Glomerular endothelial cell (primary cell): ENCODE measurements at places on chromosomes 12 and 14.

- no peak for DNase-seq
Measured at GRCh38 chr12:114981036-114981435, 297.1 kb upstream of the TBX3 start.

GRCh38 chr12:86213012-86213411 lies 43.2 kb downstream of the MGAT4C start:
- DNase-seq = no peak

DNA sequence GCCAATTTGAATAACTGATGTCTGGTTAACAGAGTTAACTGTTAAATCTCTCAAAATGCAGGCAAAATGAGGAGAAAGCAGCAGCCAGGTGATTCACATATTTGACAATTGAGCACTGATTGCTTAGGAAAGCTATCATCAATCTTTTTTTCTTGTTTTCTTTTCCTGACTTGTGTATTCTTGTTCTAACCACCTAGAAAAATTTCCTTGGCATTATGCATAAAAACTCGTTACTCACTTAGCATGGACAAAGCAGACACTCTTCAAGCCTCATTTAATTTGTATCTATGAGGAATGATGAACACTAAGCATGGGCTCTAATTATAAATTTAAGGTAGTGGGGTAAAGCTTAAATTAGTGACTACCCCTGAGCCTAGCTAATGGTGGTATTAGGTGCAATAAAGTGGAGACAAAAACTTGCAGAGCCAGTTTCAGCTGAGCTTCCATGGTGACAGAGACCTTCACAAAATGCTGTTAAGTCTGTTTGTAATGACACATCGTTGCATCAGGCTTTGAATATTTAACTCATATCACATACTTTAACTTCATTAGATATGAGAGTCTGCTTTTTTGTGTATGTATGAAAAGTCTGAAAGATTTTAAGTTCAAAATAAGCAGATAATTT lies 52.0 kb downstream of the RASSF9 start:
- DNase-seq = no peak

DNA sequence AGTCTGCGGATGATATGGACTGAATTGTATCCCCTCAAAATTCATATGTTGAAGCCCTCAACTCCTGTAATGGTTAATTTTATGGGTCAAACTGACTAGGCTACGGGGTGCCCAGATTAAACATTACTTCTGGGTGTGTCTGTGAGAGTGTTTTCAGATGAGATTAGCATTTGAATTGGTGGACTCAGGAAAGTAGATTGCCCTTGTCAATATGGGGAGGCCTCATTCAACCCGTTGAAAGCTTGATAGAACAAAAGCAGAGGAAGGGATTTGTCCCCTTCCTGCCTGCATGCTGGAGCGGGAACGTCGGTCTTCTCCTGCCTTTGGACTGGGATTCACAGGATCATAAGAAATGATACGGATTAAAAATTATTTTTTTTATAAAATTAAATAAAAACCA lies 84.5 kb downstream of the BBS10 start:
- DNase-seq = no peak

- DNase-seq = no peak
Measured at GRCh38 chr14:99667821-99668220, 16.3 kb upstream of the CYP46A1 start.

GRCh38 chr14:33126433-33126832 lies 187.8 kb downstream of the NPAS3 start:
- no peak for DNase-seq

DNA sequence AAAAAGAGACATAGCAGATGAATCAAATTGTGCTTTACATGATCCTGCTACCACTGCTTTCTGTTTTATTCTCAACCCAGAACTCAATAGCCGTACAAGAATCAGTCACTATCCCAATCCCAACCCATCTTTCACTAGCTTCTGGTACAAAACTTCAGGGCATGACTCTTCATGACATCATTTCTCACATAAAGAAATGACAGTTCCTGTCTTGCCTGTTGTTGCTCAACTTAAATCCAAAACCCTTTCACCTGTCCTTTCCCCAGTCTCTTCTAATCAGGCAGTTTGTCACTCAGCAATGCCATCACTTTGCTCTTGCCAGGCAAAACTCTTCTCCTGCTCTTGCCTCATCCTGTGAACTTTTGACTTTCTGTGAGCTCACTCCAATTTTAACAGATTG lies 962.8 kb downstream of the GALC start:
- no peak for DNase-seq

GRCh38 chr14:26593357-26593756 lies 4.5 kb downstream of the NOVA1 start:
- no peak for DNase-seq

- no peak for DNase-seq
Measured at GRCh38 chr12:14239935-14240872, 125.3 kb upstream of the ATF7IP start.

GRCh38 chr12:130286041-130286440 lies 51.6 kb upstream of the PIWIL1 start:
- DNase-seq = no peak

DNA sequence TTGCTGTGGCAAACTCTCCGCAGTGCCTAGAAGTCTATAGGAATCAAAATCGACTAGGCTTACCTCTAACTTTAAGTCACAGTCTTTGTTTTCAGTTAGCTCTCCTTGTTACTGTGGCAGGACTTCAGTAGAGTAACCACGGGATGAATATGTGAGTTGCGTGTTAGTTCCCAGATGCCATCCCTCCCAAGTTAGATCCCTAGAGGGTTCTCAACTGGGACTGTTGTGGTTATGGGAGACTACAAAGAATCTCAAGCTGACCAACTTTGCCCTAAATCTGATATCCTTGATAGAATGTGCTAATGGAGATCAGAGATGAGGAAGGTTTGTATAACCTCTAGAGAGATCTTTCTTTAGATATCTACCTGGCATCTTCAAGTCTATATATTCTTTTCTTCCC lies 208.1 kb downstream of the AKAP6 start:
- no peak for DNase-seq

- DNase-seq = no peak
Measured at GRCh38 chr12:101746196-101746595, 6.9 kb upstream of the SYCP3 start.

DNA sequence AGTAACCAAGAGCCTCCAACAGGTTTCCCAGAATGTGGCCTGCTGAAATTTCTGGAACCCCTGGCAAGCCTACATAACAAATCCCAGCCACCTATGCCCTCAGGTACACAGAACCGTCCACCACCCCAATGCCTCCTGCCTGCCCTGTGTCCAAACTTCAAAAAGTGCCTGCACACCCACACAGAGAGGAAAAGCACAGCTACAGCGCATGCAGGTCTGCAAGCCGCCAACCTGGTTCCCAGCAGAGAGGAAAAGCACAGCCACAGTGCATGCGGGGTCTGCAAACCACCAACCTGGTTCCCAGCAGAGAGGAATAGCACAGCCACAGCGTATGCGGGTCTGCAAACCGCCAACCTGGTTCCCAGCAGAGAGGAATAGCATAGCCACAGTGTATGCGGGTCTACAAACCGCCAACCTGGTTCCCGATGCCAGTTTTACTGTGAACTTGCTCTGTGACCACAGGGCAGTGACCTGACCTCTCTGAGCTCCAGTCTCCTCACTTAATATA lies 113.5 kb downstream of the SCARB1 start:
- no peak for DNase-seq

- DNase-seq = peak; percentile 58
Measured at GRCh38 chr12:26271889-26272492, 76.6 kb downstream of the SSPN start.

- DNase-seq = no peak
Measured at GRCh38 chr14:77314539-77315457, 5.9 kb downstream of the POMT2 start.
